ELR (cell line): ENCODE measurements at places on chromosomes 4 and X.
A peak's percentile ranks its signal among the peaks of the same experiment; 100 is the strongest.

- no peak for DNase-seq
Observed at GRCh38 chr4:80382090-80382832, 46.7 kb downstream of the CFAP299 start.

- no peak for DNase-seq
Observed at GRCh38 chrX:44068043-44068442, 94.9 kb upstream of the NDP start.

- peak; percentile 70 for DNase-seq
Observed at GRCh38 chr4:132334081-132334480, 815.0 kb upstream of the PCDH10 start.

DNA sequence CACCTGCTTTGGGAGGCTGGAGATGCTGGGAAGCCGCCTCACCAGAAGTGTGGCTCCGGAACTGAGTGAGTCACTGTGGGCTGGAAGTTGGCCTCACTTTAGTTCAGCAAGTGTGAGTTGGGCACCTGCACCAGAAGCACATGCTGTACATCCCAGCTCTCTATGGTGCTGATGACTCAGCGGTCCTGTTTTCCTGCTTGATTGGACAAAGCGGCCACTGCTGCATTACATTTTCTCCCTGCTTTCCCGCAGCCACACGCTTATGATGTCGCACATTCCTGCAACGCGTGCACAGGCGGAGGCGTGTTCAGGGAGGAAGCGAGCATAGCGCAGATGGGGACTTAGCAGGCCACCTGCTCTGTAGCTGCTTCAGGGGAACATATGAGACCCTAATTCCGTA lies 26.7 kb upstream of the CLDN34 start:
- peak; percentile 69 for DNase-seq

DNA sequence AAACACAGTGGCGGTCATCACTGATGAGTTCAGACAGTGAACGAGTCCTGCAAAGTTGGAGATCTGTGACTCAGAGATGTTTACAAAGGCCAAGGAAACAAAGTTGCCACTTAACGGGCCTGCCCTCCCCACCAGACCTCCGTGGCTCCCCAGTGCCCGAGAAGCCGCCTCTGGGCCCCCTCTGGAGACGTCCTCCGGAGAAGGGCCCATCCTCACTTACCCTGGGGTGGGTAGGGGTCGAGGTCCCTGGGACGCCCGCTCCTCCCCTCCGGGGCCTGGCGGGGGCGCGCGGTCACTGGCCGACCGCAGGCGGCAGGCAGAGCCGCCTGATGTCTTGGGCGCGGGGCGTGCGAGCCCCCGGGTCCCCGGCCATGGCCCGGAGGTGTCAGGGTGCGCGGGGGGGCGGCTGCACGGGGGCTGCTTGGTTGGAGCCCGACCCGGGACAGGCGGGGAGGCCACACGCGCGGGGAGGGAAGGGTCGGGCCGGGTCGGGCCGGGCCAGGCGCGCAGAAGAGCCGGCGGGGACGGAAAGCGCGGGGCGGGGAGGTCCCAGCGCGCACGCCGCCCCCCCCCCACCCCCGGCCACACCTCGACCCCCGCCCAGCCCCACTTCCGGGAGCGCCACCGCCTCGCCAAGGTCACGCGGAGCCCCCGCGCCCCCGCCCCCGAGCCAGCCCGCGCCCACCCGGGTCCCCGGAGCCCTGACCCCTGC lies 529 bp downstream of the DHRSX start:
- peak; percentile 79 for DNase-seq

DNA sequence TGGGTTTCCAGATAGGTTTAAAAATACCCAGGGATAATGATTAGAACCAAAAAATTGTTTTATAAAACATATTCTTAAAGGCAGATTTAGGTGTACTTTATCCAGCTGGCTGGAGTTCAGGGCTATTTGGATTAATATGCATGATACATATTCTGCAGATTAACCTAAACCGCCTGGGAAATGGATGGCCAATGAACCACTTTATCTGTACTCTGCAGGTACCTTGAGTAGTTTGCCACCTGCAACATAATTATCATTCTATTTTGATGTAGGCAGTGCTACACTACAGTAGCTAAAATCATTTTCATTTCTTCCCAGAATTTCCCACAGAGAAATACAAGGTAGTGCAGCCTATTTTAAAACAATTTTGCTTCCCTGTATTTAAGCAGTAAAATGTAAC lies 683.2 kb upstream of the GNPDA2 start:
- DNase-seq, result no peak

GRCh38 chr4:187157380-187157958 lies 433.8 kb upstream of the FAT1 start:
- no peak for DNase-seq

- peak; percentile 64 for DNase-seq
Observed at GRCh38 chr4:184168406-184169019, 49.2 kb downstream of the ENPP6 start.

- DNase-seq, result no peak
Observed at GRCh38 chrX:68748030-68748429, 80.8 kb upstream of the EFNB1 start.

GRCh38 chrX:55490121-55490520 lies 473 bp upstream of the USP51 start:
- no peak for DNase-seq

- no peak for DNase-seq
Observed at GRCh38 chrX:71627588-71628404, 9.5 kb upstream of the CXCR3 start.

DNA sequence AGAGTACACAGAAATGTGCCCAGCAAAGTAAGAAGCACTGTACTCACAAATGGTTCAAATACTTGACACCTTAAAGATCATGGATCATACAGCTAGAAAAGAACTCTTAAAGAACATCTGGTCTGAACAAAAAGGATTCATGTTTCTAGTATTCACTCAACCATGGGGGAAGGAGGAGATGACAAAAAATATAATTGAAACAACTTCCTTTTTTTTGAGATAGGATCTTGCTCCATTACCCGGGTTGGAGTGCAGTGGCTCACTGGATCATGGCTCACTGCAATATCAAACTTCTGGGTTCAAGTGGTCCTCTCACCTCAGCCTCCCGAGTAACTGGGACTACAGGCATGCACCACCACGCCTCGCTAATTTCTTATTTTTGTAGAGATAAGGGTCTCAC lies 6.0 kb downstream of the DHX15 start:
- DNase-seq, result no peak

DNA sequence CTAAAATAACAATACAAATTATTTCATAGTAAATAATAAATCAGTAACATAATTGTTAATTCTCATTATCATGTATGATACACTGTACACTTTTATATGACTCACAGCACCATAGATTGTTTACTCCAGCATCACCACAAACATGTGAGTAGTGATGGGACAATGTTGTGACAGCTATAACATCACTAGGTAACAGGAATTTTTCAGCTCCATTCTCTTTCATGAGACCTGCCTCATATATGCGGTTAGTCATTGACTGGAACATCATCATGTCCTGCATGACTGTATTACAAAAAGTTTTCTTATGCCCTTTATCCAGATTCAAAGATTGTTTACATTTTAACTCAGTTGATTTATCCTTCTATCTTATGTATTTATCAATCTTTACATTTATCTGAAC lies 1530.0 kb downstream of the PCDH18 start:
- DNase-seq, result peak; percentile 74

GRCh38 chrX:141903400-141904155 lies at the start of gene MAGEC1:
TSS of gene MAGEC1 (plus strand) at chrX:141903894. CDS start at chrX:141905073, 1,179 bp downstream.
- no peak for DNase-seq

DNA sequence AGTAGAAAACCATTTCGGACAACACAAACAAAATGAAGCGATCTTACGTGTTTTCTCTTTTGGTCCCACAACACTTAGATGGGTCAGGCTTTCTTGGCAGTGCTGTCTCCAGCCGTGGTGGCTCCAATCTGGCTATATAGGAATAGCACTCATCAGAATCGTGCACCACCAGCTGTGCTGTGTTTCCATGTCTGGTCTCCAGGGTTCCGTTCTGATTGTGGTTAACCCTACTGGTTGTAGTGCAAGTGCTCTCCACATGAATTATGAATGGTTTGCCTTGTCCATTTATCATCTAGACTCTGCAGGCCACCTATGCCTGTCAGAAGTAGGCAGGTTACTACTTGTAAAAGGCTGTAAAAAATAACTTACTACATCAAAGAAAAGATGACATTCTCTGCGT lies 536.3 kb downstream of the IQCM start:
- DNase-seq, result no peak

DNA sequence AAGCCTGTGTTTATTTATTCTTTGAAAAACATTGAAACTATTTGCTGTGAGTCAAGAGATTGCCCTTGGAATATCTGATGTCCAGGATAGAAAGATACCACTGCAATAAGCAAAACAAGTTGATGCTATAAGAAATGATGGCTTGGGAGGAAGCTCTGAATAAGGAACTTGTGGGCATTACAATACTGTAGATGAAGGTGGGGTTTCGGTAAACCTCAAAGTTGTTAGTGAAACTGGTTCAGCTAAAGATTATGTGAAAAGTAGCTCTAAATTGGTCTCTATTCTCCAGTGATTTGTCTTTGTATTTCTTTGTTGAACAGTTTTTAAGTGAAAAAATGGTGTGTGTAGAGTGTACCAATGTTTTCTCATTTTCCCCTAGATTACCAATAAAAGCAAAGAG lies 128.7 kb downstream of the AKAP4 start:
- DNase-seq, result no peak

DNA sequence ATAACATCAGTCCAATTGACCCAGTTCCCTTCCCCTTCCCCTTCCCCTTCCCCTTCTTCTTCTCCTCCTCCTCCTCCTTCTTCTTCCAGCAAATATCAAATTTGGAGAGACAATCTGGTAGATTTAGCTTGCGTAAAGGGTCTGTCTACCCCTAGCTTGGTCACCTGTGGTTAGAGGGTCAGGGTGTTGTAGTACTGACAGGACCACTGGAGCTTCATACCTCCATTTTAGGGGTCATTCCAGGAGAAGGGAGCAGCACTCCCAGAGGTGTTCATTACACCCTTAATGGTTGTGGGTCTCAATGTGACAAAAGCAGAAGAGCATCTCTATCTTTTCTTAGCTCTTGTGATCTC lies 3.7 kb upstream of the FGB start:
- DNase-seq, result no peak

DNA sequence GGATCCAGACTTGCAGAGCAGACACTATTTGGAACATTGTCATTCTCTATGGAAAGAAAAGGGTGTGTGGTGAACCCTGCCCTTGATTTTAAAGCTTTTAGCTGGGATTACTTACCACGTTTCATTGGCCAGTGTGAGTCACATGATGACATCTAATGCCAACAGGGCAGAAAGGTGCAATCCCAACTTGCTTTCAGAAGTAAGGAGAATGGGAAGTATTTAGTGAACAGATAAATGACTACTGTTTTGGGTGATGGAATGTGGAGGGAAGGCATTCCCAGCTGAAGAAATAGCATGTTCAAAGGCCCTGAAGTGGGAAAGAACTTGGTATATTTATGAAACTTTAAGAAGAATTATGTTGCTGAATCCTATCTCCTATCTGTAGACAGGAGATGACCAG lies 44.5 kb downstream of the SYTL5 start:
- no peak for DNase-seq

GRCh38 chr4:19047279-19047880 lies 1025.8 kb upstream of the LCORL start:
- peak; percentile 17 for DNase-seq

GRCh38 chrX:132622130-132622529 lies 133.3 kb upstream of the MBNL3 start:
- peak; percentile 3 for DNase-seq

DNA sequence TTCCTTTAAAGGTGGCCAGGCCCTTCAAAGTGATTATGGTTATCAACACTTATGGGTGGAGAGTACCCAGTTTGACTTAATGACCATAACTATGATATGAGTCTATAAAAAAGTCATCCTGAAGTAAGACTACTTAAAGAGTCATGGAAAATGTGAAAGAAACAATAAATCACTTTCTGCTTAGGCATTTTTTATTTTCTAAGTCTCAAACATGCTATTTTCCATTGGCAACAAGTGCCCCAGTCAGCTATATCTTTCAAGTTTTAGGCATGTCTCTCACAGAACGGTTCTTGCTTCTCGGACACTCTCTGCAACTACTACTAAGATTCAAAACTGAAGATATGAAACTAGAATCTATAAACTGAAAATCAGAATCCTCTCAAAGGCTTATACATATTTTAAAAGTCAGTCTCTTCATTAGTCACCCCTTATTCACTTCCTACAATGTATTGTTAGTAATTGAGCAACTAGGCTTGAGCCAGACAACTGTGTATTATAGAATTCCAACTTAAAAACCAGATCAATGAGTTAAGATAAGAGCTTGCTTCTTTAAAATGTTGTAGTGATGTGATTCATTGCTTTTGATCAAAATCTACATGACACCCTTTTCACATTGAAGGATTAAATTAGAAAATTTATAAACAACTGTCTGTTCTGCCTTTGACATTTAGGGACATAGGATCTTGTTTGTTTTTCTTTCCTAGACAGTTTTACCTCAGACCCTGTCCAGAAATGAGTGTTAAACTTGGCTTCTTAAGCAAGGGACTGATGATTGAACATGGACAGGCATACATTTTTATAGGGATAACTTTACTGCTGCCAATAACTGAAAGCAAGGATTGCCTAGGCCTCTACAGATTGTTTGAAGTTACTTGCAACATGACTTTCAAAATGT lies 2.9 kb downstream of the ANTXR2 start:
- peak; percentile 60 for DNase-seq

GRCh38 chrX:55056820-55057674 lies 17.8 kb upstream of the PAGE2B start:
- peak; percentile 8 for DNase-seq

- DNase-seq, result no peak
Observed at GRCh38 chr4:1208266-1208961, 36.0 kb upstream of the SPON2 start.

DNA sequence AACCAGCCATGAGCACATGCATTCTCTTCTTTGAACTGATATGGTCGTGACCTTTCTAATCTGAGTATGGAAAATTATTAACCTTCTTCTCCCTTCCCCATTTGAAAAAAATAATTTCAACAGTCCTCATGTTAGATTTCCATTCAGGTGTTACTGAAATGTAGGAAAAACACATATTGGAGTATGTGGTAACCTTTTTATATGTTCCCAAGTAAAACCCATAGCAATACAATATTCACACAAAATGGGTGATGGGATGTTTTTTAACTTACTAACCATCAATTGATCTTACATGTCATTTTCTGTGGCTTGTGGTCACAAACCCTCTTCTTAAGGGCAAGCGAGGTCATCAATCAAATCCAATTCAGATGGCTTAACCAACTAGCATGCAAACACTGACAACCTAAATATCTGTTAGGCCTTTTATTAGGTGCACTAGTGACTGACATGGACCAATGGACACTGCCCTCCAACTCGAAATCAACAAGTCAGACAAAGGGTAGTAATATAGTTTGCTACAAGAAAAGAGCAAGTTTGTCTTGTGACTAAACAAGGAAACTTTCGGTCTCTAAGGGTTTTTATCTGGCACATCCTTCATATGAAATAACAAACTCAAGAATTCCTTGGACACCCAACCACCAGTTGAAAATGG lies 74.3 kb downstream of the CAMK2D start:
- DNase-seq, result no peak

GRCh38 chr4:76498550-76498949 lies 63.5 kb downstream of the SHROOM3 start:
- no peak for DNase-seq

DNA sequence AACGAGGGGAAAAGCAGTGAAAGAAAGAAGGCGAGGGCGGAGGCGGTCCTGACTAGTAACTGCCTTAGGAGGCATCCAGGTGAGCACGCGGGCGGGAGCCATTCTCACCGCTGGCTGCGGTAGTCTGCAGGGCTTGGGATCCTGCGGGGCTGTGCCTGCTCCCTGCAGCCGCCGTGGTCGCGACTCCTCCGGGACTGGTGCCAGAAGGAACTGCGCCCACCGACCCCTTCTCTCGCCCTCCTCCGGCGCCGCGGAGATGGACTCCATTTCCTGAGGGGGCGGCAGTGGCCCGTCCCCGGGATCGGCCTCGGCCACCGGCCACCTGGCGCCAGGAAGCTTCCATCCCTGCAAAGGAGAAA lies 543 bp downstream of the NFXL1 start:
- peak; percentile 38 for DNase-seq
